ENCODE measurements at places on chromosomes 4 and X.

GRCh38 chr4:84971319-84971932 is 4.9 kb upstream of the WDFY3 start:
- peak; percentile 58 for DNase-seq

- DNase-seq, result no peak
Observed at GRCh38 chr4:138788267-138788790, 227.3 kb upstream of the NOCT start.

DNA sequence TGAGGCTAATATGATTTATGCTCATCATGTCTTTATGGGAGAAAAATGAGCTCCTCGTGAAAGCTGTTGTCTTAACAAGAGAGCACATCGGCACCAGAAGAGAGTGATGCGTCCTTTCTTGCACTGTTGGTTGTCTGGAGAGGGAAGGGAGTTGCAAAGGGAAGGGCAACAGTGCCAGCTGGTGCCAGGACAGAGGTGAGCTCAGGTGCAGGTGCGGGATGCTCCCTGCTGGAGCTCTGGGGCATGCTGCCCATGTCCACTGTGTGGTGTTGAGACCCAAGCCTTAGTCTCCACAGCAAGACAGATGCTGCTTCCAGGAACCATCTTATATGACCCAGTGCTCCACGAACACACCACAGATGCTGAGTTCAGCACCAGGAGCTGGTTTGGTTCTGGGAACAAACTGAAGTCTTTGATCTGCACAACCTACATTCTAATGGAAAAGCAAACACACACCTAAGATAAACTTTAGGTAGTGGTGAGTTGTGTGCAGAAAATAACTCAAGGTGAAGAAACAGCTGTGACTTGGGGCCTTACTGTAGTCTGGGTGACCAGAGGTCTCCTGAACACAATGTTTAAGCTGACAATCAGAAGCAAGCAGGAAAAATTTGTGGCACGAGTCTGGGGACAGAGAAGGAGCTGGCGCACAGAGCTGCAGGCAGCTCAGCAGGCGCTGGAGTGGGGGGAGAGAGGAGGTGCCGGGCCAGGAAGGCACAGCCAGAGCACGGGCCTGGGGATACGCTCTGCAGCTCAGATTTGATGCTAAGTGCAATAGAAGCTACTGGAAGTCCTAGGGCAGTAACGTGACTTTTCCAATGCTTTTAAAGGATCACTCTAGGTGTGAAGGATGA is 73.2 kb downstream of the HAUS3 start:
- DNase-seq, result no peak

GRCh38 chrX:49164589-49165360 is 2.2 kb downstream of the MAGIX start:
- no peak for DNase-seq

GRCh38 chr4:113278324-113278934 is 229.0 kb downstream of the ANK2 start:
- peak; percentile 73 for DNase-seq

DNA sequence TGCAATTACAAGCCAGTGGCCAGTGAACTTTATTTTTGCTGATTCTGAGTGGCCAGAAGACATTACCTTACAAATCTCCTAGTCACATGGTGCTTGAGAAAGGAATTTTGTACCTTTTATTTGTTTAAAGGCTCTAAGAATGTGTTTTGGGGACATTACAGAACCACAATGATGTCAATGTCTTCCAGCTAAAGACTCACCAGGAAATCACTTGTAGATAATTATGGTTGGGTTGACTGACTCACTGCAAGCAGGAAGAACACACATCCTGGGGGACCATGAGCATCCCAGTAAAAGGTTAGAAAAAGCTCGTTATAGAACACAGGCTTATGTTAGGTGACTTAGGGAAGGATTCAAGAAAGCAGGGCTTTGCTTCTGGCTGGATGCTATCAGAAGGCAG is 119.4 kb upstream of the FAM9B start:
- no peak for DNase-seq

DNA sequence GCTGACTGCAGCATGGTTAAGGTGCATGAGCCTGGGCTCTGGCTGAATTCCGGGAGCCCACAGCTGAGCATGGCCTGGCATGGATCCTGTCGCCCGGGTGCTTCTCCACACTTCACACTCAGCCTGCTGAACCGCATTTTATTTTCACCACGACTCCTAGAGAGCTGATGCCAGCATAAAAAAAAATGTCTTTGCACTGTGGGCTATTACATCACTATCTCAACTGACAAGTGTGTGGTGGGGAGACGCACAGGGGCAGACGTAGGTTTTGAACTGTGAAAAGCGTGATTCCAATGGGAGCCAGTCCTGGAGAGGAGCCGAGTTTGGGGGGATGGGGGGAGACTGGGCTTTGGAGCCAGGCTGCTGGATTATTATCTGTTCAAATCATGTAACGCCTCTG is 36.8 kb downstream of the BCOR start:
- no peak for DNase-seq

DNA sequence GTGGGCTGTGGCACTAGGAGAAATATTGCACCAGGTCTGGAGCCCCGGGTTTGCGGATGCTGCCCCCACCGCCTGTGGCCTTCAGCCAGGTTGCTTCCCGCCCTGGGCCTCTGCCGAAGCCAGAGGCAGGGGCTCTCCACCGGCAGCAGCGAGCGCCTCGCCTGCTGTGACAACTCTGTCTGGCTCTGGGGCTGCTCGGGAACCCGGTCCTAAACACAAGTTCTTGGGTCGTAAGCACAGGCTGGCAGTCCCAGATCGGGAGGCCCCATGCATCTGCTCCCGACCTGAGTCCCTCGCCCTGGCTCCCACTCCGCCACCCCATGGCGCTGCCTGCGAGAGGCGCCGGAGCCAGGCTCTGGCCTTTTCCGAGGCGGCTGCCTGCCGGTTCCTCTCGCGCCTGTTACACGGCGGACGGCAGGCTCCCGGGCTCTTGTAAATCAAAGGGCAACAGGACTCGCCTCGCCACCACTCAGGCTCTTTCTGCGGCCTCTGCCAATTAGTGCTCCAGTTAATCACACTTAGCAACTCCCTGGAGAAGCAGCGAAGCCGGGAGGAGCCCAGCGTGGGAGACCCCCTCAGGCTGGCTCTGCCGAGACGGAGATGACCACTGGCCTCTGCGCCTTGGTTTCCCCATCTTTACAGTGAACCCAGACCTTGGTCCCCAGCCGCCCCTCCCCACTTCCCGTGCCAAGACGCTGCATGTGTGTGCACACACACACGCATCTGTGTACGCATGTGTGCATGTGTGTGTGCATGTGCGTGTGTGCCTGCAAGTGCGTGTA is 109.2 kb downstream of the DCTD start:
- DNase-seq, result no peak

DNA sequence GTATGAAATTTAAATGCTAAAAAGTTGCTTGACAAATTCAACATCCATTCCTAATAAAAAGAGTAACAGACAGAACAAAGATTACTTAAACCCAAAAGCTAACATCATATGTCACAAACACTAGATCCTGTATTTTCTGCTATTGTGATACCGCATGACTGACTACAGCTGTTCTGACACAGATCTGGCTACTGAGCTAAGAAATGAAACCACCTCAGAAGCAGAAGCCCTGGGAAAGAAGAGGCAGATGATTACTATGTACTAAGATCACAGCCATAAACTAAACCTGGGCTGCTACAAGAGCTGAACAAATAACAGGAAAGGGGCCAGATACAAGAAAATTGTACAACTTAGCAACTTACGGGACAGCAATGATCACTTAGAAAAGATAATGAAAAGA is 9.4 kb downstream of the LETM1 start:
- DNase-seq, result no peak

DNA sequence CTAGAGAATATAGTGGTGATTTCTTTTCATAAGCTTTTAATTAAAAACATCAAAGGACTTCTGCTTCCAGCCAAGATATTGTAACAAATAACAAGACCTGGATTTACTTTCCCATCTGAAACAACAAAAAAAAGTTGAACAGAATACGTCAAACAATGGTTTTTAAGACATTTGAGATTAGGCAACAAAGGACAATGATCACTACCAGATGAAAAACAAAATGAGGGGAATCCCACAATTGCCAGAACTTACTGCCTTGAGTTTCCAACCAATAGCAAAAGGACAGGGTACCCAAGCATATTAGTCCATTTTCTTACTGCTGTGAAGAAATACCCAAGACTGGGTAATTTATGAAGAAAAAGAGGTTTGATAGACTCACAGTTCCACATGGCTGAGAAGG is 341.4 kb upstream of the INTU start:
- DNase-seq, result no peak

DNA sequence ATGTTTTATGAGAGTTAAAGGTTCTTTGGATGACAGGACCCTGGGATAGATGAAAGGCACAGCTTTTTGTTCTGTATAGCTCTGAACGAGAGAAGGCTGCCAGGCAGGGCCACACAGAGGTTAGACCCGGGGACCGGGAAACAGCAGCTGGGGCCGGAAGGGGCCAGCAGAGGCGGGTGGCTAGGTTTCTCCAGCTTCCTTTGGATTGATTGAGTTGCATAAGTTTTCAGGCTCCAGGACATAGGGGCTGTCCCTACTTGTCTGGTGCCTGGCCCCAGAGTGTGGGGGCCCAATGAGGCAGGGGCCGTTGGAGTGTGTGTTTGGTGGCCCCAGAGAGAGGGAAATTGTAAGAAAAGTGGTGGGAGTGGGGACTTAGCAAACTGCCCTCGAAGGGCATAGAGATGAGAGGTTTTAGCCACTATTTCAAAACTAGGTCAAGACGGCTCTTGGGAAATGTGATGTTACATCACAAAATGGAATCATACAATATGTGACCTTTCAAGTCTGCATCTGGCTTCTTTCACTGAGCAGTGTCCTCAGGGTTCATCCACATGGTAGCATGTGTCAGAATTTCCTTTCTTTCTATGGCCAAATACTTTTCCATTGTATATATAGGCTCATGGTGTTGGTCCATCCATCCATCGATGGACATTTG is 3.7 kb downstream of the ZFP92 start:
- no peak for DNase-seq

- no peak for DNase-seq
Observed at GRCh38 chr4:30989508-30989907, 269.3 kb downstream of the PCDH7 start.

- DNase-seq, result no peak
Observed at GRCh38 chr4:48543796-48544195, 53.7 kb downstream of the ZAR1 start.

DNA sequence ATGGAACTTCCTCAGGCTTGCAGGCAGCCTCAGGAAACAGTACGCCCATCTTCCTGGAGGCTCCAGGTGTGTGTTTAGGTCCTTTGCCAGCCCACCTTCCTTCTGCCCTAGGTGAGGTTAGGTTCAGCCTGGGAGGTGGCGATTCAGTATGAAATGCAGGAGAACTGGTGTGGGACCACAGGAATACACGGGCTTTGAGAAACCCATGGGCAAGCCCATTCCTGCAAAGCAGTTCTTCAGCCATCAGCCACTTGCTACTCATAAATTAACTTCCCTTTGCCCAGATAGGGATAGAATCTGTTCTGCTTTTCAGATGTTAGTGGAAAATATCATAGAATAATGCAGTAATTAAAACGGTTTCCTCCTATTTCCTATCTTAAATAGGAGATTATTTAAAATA is 32.2 kb downstream of the TBC1D14 start:
- DNase-seq, result no peak

Measured in ACHN (cell line).